NCI-H1694 treated with DMSO at 0.1 percent for 48 hours (cell line): ENCODE measurements at places on chromosomes 11 and 22.

- no peak for DNase-seq
Measured at GRCh38 chr11:75166791-75167190, 15.9 kb downstream of the SLCO2B1 start.

DNA sequence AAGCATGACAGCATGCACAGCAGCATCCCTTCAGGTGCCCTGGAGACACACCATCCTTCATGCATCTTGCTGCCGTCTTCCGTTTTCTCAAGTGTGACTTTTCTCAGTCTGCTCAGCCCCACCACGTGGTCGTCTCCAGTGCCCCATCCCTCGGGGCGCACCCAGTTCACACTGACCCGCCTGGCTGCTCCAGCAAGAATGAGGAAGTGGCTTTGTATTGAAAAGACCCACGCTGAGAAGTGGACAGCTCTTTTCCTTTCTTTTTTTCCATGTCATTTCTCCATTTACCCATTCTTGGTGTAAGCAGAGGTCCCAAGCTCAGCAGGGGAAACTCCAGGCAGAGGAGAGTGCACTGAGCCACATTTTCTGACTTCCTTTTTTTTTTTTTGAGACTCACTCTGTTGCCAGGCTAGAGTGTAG lies 14.5 kb downstream of the SERPINH1 start:
- DNase-seq: no peak

DNA sequence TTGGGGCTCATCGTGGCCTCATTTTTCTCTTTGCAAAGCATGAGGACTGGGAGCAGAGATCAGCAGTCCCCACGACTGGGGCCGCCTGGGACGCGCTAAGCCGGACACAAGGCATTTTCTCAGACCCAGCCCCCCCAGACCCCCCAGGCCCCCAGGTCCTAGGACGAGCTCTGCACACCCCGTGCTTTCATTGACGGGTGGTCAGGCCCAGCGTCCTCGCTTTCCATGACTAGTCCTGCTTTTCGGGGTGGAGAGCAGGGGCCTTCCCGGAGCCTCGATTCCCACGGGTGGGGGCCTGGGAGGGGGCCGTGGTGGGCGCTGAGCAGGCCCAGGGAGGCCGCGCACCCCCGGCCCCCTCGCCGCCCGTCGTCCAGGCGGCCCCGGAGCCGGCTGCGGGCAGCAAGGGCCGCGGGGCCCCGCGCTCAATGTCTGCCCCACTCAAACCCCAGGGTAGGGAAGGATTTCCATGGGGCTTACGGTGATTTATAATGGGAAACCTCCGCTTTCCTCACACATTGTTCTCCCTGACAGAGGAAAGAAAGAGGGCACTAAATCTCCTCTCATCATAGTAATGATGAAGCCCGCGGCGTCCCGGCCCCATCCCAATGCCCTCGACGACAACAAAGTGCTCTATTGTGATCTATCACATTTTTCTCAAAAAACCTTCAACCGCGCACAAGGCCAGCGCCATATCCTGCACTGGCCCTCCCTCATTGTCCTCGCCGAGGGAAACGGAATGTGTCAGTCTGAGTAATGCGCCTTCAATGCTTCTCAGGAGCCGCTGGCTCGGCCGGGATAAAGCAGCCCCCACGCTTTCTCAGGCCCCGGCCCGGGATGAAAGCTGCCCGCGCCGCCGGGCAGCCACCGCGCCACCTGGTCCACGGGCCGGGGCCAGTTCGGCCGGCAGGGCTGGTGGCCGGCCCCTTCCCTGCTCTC lies 10.4 kb upstream of the LINC01488 start:
- no peak for DNase-seq

DNA sequence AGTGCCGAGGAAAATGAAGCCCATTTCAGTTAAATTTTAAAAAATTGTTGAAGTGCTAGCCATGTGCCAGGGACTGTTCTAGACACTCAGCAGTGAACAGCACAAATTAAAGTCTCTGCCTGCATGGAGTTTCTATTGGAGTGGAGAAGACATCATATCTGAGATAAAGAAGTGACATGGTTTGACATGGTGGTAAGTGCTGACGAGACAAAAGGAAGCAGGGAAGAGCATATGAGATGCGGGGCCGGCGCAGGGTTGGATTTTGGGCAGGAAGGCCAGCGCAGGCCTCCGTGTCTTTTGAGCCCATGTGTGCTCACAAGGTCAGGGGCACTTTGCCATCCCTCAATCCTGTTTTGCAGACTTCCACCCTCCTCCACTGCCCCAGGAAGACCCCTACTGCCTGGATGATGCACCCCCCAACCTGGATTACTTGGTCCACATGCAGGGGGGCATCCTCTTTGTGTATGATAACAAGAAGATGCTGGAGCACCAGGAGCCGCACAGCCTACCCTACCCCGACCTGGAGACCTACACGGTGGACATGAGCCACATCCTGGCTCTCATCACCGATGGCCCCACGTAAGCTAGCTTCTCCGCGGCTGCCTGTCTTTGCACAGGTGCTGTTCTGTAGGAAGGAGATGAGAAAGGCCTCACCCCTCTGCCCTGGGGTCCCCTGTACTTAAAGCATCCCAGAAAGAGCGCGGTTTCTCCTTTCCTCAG lies 29.6 kb downstream of the AMPD3 start:
- DNase-seq: no peak

- peak; percentile 20 for DNase-seq
Measured at GRCh38 chr11:36540998-36541397, 26.8 kb upstream of the RAG1 start.

- no peak for DNase-seq
Measured at GRCh38 chr22:19361501-19362103, 69.9 kb downstream of the HIRA start.
